Mucosa of descending colon (tissue), 3 donors: ENCODE measurements at places on chromosomes 5 and 9. TPM values are rescaled to one million over a fixed set of nuclear protein-coding genes. Genes with fewer than 3 reads are reported as not detected.

Gene UBE2QL1
- total RNA-seq = 4.1 TPM

DNA sequence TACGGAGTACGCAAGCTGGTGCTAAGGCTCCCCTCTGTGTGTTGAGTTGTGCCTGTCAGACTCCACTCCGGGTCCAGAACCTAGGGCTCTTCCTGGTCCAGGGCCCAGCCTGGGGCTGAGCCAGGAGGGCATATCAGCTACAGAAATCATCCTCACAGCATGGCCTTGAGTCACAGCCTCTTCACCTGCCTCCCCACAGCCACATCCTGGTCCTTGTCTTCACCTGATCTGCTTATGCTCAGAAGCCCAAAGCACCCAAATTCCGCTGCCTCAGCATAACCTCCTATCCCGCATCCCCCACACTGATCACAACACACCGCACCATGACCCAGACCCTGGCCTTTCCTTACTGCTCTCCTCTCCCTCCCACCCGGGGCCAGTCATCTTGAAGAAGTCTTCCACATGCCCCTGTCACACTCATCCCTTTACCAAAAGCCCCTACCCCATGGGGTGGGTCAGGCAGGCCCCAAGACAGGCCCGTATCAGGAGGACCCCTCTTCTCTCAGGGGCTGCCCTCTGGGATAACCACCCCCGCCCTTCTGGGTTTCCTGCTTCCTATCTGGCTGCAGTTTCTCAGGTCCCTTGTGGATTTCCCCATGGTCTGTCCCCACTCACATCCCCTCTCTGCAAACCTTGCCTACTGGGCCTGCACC is 1.3 kb upstream of the IL3 start:
- peak; percentile 40 for DNase-seq

DNA sequence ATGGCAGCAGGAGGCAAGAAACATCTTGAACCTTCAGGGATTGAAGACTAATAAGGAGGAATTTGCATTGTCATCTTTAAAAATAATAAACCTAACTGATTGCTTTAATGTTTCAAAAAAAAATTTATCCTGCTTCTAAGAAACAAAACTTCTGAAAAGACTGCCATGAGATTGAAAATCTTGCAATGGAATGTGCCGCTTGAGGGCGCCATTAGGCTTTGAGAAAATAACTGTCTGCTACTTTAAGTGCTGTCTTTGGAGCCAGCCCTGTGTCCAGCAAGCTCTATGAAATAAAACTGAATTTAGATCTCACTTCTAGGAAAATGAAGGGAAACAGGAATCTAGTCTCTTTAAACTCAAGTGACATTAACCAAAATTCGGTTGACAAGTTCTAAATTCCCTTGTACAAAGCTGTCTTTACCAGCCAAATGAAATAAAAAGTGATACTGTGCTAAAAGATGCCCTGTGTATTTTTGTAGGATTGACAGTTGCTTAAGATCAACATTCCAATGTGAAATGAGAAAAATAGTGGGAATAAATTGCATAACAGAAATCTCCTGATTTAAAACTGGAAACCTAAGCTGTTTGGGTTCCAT is 79.4 kb downstream of the ESM1 start:
- DNase-seq = peak; percentile 48

Gene ELOVL7
- 15.9 TPM for total RNA-seq

Gene GDNF
- 0.94 TPM for total RNA-seq

Gene KLF4
- total RNA-seq = 203 TPM

Gene OLFML2A
- total RNA-seq = 4.7 TPM

GRCh38 chr9:127634698-127635097 is 22.6 kb downstream of the STXBP1 start:
- DNase-seq = no peak

DNA sequence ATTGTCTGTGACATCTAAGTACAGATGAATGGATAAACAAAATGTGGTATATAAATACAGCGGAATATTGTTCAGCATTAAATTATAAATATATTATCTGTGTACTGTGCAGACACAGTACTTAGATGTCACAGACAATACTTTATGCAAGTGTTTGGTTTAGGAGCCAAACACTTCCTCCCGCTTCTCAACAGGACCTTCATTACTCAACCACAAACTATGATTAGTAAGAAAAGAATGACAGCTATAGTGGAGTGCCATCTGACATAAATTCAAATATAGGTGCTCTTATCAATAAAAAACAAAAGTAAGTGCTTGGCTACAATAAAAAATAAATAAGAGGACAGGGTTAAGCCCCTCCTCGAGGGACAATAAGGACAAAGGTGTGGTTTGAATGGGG is 38.9 kb upstream of the STX17 start:
- no peak for DNase-seq

DNA sequence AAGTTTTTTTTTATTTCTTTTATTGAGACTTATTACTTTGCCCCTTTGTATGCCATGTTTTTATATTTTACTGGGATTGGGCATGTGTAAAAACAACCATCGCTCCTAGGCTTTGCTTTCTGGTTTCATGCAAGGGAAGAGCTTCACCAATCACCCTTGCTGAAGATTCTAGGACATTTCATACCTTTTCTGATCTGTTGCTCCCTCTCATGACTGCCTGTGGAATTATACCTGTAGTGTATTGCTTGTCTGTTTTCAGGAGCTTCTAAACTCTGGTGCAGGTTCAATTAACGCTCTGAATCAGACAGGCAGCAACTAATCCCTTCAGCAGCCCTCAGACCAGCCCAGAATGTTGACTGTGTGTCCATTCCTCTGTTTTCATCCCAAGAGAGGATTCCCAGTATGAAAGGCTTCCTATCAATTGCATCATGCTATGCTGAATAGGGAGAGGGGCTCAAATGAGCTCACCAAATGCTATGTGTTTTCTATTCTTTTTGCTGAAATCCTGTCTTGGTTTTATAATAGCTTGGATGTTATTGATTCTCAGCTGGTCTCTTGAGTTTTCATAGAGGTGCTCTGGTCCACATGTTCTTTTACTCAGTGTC is 572.9 kb upstream of the CDH6 start:
- no peak for DNase-seq

Gene WNT8A
- total RNA-seq = not detected

- no peak for DNase-seq
Observed at GRCh38 chr5:94389515-94389899, 228.9 kb downstream of the KIAA0825 start.

GRCh38 chr5:170173227-170173626 is 59.6 kb upstream of the C5orf58 start:
- DNase-seq = no peak

- DNase-seq = no peak
Observed at GRCh38 chr5:175576096-175576495, 81.8 kb upstream of the HRH2 start.

DNA sequence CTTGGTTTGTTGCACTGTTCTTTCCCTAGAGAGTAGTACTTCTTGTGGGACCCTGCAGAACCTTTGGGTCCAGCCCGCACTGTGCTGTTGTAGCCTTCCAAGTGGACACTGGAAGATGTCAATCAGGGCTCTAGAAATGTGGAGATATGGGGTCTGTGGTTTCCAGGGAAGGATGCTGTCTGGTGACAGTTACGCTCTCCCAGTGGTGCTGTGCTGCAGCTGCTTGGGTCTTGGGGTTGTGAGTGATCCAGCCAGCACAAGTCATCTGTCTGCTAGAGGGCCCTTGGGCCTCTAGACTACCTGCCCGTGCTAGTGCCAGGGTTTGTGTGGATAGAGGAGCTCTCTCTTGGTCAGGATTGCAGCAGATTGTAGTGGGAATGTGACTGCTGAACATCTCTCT is 484.5 kb downstream of the DMAC1 start:
- DNase-seq = no peak

Gene PITX1
- 6.2 TPM for total RNA-seq

DNA sequence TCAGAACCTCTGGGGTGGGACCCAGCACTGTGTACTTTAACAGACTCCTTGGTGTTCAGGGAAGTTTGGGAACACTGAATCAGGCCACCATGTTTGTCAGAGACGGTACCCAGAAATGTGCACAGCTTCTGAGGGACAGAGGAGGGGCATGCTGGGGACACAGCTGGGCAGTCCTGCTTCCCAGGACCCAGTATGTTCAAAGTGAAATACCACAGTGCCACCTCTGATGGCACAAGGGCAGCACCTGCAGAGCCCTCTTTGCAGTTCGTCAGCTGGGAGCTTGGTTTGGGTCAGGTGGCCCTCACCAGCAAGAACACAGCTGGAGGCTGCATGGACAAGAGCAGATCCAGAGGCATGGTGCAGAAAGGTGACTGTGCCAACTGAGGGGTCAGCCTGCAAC is 51.2 kb downstream of the NDST1 start:
- DNase-seq = no peak

Gene PCDHA12
- not detected for total RNA-seq

DNA sequence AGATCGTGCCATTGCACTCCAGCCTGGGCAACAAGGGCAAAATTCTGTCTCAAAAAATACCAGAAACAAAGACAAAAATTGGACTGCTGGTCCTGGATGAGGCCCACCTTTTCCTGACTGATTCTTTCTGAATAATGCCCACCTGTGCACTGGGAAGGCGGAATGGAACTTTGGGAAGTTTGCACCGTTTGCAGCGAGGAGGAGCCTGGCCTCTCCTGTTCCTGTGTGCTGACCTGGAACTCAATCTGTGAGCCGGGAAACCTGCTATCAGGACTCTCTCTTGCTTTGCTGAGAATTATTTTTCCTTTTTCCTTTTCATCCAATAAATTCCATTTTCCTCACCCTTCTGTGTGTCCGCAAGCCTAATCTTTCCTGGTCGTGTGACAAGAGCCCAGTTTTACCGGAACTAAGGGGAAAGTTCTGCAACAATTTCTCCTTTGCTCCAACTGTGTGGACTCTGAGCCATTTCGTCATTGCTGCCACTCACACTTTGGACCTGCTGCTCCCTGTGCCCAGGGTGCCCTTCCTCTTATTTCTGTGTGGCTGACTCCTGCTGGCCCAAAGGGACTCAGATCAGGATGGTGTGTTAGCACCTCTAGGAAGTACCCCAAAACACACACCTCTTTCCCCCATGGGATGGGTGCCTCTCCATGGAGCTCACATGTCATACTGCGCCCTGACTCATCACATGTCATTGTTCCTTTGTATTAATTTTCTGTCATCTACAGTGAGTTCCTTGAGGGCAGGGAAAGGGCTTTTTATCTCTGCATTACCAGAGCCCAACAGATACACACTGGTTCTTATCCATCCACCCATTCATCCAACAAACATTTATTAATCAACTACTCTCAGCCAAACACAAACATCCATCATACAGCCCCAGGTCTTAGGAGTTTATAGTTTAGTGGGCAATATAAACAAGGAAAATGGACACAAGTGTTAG is 4.7 kb upstream of the GLRX start:
- DNase-seq = peak; percentile 81

Gene PCDHGA10
- 4.7 TPM for total RNA-seq

GRCh38 chr5:33321026-33321425 is 119.7 kb upstream of the TARS1 start:
- no peak for DNase-seq

DNA sequence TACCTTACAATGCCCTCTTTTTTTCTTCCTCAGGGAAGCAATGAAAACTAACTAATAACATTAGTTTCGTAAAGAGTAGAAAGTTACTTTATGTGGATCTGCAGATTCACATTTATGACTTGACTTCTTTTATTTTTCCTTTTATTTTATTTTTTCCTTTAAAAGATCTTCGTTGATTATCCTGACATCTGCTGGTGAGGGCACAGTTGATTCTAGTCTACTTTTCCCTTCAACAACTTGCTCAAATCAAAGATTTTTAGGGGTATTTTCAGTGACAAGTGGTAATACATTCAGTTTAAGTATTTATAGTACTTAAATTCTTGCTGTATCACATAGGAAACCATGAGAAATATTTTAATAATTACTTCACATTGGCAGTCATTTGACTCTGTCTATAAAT is 4.9 kb downstream of the EDIL3 start:
- no peak for DNase-seq

GRCh38 chr9:121221664-121222055 is 20.0 kb upstream of the RAB14 start:
- DNase-seq = no peak

GRCh38 chr5:5490774-5491347 is 68.4 kb downstream of the ICE1 start:
- no peak for DNase-seq

Gene IFNA13
- not detected for total RNA-seq

- DNase-seq = no peak
Observed at GRCh38 chr5:156824800-156825199, 25.3 kb upstream of the PPP1R2B start.

GRCh38 chr5:136890431-136891148 is 525.2 kb upstream of the TRPC7 start:
- DNase-seq = no peak

- DNase-seq = no peak
Observed at GRCh38 chr9:84238652-84239051, 101.9 kb downstream of the SLC28A3 start.

DNA sequence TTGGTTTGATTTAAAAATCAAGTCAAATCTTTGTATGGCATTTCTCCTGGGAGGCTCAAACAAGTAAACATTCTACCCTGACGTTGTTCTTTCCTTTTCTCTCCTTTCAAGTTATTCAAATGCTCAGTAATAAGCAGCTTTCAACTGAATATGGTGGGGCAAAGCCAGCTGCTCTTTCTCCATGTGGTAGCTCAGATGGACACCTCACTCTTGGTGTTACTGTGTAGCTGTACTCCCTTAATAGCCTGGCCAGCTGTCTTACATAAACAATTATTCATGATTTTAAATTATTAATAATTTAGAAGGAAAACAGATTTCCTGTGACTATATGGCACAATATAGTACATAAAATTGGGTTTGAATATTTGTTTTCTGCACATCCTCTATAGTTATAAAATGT is 165.2 kb downstream of the PDE4D start:
- no peak for DNase-seq

DNA sequence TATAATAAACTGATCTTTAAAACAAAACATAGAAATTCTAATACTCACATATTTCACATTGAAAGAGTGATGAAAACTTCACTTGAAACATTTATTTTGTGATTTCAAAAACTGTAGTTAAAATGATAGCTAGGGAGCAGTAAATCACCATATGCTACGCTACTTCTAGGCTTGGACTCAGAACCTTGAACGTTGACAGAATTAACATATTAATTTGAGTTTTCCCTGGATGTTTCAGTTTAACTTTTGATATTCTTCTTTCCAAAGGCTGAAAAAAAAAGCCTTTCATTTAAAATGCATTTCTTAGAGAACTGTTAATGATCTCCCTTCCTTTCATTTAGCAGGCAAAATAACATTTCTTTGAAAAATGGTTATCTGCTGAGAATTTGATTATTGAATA is 307.8 kb upstream of the SGCD start:
- DNase-seq = no peak

DNA sequence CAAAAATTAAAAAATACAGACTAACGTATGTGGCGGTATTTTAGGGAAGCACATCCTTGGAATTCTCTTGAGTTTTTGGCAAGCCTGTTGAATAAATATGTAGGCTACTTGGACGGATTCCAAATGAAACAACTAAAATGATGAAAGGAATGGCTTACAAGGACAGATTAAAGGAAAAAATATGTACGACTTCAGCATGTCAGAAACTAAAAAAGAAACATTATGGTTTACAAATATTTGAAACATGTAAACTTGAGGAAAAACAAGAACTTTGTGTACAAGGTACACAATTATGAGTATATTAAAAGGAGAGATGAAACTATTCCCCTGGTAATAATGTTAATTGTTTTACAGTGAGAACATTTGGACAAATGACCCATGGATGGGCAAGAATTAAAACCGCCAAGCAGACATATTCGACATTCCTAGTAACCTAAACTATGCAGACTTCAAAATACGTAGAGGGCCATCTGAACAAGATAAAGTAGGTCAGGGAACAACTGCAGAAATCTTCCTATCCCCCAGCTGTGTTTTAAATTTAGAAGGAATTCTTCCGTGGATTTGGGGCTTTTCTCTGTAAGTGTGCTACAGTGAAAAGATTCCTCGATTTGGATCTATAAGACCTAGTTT is 12.5 kb downstream of the EDIL3 start:
- DNase-seq = no peak

Gene NTNG2
- total RNA-seq = 0.41 TPM

- DNase-seq = no peak
Observed at GRCh38 chr5:90855296-90856010, 296.9 kb downstream of the ADGRV1 start.
